ENCODE measurements at places on chromosomes 4 and X. TPM values are rescaled to one million over a fixed set of nuclear protein-coding genes. Genes with fewer than 3 reads are reported as not detected.

The NSDHL gene
- total RNA-seq: 10.8 TPM

The ARR3 gene
- not detected for total RNA-seq

The FGF2 gene
- total RNA-seq: 8.7 TPM

The NPFFR2 gene
- total RNA-seq: 0.76 TPM

The CENPVL1 gene
- 0.18 TPM for total RNA-seq

The KLHL5 gene
- total RNA-seq: 33.7 TPM

The BMX gene
- total RNA-seq: 0.70 TPM

The GLRA2 gene
- 0.12 TPM for total RNA-seq

The SSX1 gene
- not detected for total RNA-seq
